Testis (tissue), 5 donors: ENCODE measurements at places on chromosomes 3 and 15. TPM values are rescaled to one million over a fixed set of nuclear protein-coding genes. Genes with fewer than 3 reads are reported as not detected.

DNA sequence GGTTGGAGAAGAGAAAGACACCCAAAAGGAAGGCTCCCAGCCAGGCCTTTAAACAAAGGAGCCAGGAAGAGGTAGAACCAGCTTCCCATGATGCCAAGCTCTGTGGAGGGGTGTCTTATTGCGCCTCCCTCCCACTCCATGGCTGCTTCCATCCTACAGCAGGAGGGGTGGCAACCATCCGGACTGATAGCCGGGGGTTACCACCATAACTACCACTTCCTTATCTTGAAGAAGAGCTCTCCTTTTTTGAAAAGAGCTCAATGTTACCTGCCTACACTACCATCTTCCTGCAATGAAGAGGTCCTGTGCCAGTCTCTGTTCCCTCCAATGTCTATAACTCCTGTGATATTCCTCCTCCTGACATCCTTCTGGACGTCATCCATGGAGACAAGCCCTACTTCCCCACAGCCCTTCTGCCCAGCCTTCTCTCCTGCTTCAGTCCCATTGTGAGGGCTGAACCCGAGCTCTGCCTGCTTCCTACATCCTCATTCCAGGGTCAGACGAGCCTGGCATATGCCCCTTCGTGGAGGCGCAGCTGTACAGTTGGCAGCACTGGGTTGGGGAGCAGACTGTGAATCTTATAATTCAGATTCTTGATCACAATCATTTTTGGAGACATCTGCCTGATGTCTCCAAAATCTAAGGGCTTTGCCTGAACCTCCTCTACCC is 8.5 kb downstream of the CCDC9B start:
- no peak for DNase-seq
- H3K27ac ChIP-seq: no peak overlapping the region
- H3K4me1 ChIP-seq: peaks cover 22% of the 10 kb centered on the region
- no peaks in the 10 kb centered on the region for H3K36me3 ChIP-seq

GRCh38 chr3:462851-463250 is 266.3 kb downstream of the CHL1 start:
- no peak overlapping the region for H3K27ac ChIP-seq
- H3K4me3 ChIP-seq: no peak overlapping the region
- no peaks in the 10 kb centered on the region for H3K4me1 ChIP-seq
- no peaks in the 10 kb centered on the region for H3K36me3 ChIP-seq

- DNase-seq: no peak
- no peak overlapping the region for H3K27ac ChIP-seq
Measured at GRCh38 chr3:183349421-183350157, 78.8 kb downstream of the MCF2L2 start.

DNA sequence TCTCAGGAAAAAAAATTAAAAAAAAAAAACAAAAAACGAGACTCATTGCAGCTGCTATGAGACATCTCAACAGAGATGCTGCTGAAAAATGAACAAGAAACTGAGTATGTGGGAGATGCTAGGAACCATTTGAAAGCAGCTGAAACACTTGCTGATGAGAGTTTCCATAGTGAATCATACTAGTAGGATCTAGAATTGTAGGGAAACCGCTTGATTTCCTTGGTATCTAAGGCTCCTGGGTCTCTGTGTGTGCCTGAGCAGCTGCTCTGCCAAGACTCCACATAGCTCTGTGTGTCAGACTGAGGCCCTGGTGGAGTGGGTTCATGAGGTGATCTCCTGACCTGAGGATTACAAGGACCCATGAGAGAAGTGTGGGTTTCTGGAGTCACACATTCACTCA is 313.4 kb upstream of the NECTIN3 start:
- no peak overlapping the region for H3K27ac ChIP-seq
- H3K4me1 ChIP-seq: no peaks in the 10 kb centered on the region
- no peak overlapping the region for H3K4me3 ChIP-seq
- no peak for DNase-seq
- H3K27me3 ChIP-seq: no peaks in the 10 kb centered on the region

DNA sequence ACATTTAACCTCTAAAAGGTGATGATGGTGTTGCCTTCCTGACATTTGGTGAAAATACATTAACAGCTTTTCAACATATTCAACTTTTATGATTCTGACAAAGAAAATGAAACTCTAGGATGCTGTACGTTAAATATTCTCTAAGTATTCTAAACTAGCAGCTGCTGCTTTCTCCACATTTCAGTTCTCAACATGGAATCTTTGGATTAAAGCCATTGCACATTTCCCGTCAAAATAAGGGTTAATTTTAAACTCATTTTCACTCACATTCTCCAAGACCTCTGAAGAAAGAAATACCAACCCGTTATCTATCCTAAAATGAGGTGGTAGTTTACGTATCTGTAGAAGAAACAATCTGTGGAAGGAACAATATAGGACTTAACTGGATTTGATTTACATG is 655.7 kb upstream of the ARPP21 start:
- no peaks in the 10 kb centered on the region for H3K27me3 ChIP-seq
- H3K27ac ChIP-seq: no peak overlapping the region
- H3K36me3 ChIP-seq: no peaks in the 10 kb centered on the region
- DNase-seq: no peak

DNA sequence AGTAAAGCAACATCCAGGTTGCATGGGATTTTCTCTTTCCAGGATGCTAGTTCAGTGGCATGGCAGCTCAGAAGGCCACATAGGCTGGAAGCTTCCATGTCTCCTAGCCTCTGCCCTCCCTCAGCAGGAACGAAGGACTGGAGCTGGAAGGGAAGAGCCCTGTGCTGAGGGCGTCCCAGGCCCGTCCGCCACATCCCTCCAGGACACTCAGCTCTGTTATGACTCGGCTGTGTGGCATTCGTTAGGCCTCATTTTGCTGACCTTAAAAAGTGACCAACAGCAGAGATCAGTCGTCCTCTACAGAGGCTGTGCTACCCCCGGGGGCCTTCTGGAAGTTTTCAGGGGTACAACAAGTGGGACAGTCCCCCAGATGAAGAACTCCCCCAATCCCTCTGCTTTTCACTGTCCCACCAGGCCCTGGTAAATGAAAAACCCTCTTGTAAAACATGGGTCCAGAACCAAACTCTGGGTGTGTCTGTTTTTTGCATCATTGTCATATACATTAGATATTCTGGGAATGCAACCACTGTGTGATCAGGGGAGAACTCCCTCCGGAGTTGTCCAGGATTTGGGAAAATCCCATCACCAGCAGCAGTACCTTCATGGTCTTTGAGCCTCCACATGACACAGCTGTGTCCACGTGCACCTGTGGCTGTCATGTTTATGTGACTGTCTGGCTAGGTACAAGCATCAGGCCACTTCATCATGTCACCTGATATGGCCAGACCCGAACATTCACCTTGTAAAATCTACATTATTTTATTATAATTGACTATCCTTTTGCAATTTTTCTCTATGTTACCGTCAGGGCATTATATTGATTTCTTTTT is 149.9 kb downstream of the OR4M2 start:
- no peaks in the 10 kb centered on the region for H3K27me3 ChIP-seq
- no peak for DNase-seq
- no peaks in the 10 kb centered on the region for H3K36me3 ChIP-seq
- no peaks in the 10 kb centered on the region for H3K4me1 ChIP-seq

DNA sequence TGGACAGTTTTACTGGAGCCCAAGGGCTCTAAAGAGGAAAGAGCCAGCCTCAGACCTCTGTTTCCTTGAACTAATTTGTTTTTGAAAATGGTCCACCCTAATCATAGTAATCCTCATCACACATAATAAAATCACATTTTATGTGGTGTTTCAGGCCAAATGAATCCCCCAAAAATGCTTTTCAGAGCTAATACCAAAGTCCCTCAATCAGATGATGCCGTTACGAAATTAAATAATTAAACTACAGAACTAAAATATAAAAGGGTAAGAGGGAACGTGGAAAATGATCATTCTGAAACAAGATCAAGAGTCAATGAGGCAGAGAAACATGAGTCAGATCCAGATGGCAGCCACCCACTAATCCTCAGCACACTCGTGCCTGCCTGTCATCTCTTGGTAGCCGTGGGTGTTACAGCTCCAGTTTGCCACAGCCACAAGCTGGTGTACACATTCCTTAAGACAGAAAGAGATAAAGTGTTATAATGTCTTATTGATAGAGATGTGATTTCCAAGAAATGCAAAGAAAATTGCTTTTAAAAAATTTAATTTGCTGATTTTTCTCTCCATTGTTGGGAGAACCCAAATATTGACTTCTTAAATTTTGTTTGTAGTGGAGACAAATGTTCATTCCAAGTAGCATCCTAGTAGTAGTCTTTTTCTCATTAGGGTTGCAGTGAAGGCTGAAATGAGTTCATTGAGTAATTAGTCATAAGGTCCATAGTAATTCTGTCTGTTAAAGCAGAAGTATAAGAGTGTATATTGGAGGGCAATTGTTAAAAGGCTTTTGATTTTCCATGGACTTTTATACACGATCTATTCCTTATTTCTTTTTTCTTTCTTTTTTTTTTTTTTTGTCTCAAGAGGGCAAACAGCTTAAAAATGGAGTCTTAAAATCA is 104.2 kb downstream of the AGBL1 start:
- H3K27me3 ChIP-seq: no peaks in the 10 kb centered on the region
- H3K36me3 ChIP-seq: no peaks in the 10 kb centered on the region
- H3K4me3 ChIP-seq: no peak overlapping the region
- no peaks in the 10 kb centered on the region for H3K4me1 ChIP-seq

- no peak overlapping the region for H3K27ac ChIP-seq
- no peak overlapping the region for H3K4me3 ChIP-seq
- H3K36me3 ChIP-seq: no peaks in the 10 kb centered on the region
- H3K27me3 ChIP-seq: no peaks in the 10 kb centered on the region
- no peak for DNase-seq
Measured at GRCh38 chr15:89792106-89792805, 16.1 kb downstream of the MESP2 start.

DNA sequence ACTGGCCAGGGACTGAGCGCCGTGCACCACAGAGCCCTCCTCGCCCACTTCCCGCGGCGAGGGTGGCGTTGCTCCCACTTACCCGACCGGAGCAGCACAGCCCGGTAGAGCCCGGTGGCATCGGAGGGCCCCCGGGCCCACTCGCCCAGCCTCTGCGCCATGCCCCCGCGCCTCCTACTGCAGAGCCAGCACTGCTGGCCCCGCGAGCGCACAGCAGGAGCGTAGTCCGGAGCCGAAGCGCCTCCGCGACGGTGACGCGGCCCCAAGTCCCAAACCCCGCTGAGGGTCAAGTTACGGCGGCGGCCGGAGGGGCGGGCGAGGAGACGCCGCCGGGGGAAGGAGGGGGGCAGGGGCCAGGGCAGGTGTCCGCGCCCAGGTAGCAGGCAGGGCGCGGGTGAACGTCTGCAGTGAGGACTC is 9.6 kb upstream of the FAM107A start:
- no peaks in the 10 kb centered on the region for H3K27me3 ChIP-seq
- no peak overlapping the region for H3K27ac ChIP-seq
- H3K36me3 ChIP-seq: no peaks in the 10 kb centered on the region
- H3K4me3 ChIP-seq: peak overlapping the region; percentile 17

GRCh38 chr3:96017556-96017955 is 796.8 kb upstream of the EPHA6 start:
- H3K27me3 ChIP-seq: no peaks in the 10 kb centered on the region
- no peaks in the 10 kb centered on the region for H3K4me1 ChIP-seq
- H3K27ac ChIP-seq: no peak overlapping the region
- no peak overlapping the region for H3K4me3 ChIP-seq
- DNase-seq: no peak

C3orf52 gene
- total RNA-seq: 6.8 TPM

PPM1L gene
- total RNA-seq: 27.7 TPM

KCNMB3 gene
- total RNA-seq: 6.8 TPM
